Stimulated activated CD8-positive, alpha-beta memory T cell treated with anti-CD3 and anti-CD28 coated beads, Interleukin-4, amount 100 ng/mL, for 4 hours (primary cell): ENCODE measurements at places on chromosomes 6 and 20.

DNA sequence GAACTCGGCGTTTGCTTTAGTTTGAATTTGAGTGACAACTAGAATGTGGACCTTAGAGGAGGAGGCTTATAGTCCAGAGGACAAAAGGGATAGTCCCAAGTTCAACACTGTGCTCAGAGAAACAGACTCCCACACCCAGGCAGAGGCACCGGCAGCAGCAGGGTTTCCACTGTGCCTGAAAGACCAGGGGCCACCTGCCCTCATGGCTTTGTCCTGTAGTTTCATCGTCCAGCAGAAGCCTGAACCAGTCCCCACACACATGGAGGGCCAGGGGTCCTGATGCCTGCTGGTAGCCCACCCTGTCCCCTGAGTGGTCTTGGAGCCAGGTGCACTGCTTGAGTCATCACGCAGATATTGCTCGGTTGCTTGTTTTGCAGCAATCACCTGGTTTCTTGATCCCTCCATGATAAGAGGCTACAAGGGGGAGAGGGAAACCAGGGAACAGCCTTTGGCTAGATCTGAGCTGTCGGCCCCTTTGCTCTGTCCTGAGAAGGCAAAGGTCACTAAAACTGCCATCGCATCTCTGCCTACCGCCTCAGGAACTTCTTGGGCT lies 7.2 kb upstream of the ACSS1 start:
- DNase-seq, result no peak

GRCh38 chr20:19928328-19929011 lies 88.7 kb upstream of the NAA20 start:
- DNase-seq, result no peak

GRCh38 chr6:41645007-41645618 lies 6.8 kb downstream of the MDFI start:
- no peak for DNase-seq

- no peak for DNase-seq
These were observed 44.5 kb upstream of the LAMA4 start for GRCh38 chr6:112298816-112299281.

- DNase-seq, result no peak
These were observed 23.8 kb downstream of the GABRR2 start for GRCh38 chr6:89291256-89291819.

DNA sequence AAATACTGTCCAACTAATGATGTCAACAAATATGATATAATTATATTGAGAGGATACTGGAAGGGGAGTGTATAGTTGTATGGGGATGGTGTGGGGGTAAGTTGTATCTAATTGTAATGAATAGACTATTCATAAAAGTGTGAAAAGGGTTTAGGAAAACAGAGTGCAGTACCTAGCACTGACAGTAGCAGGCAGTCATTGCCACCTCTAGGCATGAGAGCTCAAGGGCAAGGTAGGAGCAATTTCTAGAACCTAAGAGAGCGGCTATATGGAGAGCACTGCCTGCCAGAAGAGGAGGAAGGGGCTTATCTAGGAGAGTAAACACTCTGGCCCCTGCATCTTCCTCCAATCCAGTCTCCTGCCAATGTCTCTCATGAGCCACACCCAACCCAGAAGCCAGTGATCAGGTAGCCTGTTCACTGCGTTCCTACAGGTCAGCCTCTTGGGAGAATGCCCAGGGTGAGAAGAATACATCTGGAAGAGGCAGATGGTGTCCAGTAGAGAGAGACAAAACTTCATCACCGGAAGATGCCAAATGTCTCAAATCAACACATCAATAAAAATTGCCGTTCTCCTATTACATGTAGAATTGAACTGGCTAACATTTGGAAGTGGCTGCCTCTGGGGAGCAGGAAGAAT lies 200.0 kb downstream of the LY86 start:
- DNase-seq, result no peak

DNA sequence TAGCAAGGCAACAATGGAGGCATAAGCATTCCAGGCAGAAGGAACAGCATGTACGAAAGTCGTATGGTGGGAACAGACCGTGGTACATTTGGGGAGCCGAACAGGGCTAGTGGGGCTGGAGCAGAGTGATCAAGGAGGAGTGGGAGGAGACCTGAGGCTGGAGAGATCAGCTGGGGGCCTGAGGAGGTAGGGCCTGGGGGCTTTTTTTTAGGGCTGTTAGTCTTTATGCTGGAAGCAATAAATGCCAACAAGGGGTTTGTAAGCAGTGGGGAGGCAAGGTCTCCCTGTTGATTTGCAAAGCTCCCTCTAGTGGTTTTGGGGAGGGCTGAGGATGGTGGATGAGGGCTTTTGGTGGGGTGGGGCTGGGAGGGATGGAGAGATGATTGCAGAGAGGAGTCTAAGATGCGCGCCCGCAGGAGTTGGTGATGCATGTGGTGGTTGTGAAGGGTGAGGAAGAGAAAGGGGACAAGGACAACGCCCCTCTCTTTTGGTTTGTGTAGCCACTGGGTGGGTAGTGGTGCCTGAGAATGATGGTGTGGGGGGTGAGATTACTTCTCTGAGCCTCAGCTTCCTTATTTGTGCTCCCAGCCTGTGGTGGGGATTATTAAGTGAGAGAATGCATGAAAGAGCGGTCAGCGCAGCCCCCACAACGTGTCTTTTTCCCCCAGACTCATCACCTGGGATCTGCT lies 74.1 kb upstream of the TOX2 start:
- DNase-seq, result no peak

DNA sequence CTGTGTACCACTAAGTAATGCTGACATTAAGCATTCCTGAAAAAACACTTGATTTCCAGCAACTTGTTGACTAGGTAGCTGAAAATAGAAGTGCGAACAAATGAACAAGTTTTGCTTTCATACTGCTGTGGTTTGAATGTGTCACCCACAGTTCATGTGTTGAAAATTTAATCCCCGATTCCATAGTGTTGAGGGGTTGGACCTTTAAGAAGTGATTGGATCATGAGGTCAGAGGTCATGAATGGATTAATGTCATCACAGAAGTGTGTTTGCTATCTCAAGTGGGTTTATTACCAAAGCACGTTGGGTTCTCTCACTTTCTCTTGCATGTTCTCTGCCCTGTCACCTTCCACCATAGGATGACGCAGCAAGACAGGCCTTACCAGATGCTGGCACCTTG lies 568.5 kb downstream of the UTRN start:
- no peak for DNase-seq

- no peak for DNase-seq
These were observed 20.5 kb downstream of the SNAI1 start for GRCh38 chr20:50003253-50003656.

DNA sequence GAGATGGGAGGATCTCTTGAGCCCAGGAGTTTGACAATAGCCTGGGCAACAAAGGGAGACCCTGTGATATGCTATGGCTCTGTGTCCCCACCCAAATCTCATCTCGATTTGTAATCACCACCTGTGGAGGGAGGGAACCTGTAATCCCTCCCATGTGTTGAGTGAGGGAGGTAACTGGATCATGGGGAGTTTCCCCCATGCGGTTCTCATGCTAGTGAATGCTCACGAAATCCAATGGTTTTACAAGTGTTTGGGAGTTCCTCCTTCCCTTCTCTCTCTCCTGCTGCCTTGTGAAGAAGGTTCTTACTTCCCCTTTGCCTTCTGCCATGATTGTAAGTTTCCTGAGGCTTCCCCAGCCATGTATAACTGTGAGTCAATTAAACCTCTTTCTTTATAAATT lies 3.4 kb downstream of the NUDT3 start:
- no peak for DNase-seq

DNA sequence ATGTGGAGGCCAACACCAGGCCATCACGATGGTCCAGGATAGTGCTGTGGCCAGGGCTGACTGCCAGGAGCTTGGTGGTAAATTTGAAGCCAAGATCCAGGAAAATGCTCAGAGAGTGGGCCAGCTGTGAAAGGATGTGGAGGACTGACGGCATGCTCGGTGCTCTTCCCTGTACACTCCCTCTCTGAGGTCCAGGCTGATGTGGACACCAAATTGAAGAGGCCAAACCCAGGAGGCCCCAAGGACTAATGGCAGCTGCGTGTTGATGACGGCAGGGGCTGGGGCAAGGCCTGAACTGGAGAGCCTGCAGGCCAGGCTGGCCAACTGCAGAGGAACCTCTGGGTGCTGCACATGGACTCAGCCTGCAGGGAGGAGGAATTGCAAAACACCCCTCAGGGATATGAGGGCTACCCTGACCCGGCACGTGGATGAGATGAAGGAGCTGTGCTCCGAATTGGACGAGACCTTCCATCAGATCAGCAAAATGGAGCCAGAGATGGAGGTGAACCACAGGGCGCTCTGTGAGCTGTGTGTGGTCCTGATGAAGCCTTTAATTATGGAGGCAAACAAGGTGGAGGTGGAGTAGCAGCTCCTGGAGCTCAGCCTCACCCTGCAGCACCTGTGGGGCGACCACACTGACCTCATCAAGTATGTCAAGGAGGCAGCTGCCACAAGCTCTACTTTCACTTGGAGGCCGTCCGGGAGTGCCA lies 6.9 kb upstream of the RAET1E start:
- DNase-seq, result no peak

GRCh38 chr6:159833997-159834603 lies 34.0 kb downstream of the PNLDC1 start:
- no peak for DNase-seq

DNA sequence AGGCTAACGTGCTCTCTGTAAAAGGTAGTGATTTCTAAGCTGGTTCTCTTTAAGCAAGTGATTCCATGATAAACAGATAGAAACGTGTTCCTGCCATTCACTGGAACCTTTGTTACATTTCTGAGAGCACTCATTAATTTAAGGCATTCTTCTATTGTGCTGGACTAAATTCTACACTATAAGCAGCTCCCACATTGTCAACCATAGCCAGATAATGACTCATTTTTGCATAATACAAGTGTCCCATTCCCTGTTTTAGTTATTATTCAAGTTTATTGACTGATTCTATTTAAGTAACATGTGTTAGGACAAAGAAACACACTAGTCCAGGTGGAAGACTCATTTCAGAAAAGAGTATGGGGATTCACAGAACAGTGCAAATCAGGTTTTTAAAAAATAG lies 13.5 kb upstream of the XRN2 start:
- DNase-seq, result no peak

DNA sequence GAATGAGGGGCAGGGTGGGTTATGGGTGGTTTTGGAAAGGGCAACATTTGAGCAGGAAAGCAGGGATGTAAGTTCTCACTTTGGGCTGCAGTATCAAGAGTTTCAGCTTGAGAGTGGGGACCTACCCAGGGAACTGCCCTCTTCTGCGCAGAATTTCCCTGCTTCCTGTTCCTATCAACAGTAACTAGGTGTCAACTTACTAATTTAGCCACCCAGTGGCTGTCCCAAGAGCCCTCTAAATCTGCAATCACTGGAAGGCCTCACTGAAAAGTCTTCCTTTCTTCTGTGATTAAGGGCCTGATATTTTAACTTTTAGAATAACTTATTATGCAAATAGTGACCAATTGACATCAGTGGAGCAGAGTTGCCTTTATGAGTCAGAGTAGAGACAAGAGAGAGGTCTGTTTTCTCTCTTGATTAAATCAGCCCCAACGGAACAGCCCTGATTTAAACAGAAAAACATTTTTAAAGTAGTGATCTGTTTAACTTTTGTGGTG lies 118.2 kb upstream of the RIPOR2 start:
- DNase-seq, result no peak
